ENCODE measurements at places on chromosomes 1 and 21.

DNA sequence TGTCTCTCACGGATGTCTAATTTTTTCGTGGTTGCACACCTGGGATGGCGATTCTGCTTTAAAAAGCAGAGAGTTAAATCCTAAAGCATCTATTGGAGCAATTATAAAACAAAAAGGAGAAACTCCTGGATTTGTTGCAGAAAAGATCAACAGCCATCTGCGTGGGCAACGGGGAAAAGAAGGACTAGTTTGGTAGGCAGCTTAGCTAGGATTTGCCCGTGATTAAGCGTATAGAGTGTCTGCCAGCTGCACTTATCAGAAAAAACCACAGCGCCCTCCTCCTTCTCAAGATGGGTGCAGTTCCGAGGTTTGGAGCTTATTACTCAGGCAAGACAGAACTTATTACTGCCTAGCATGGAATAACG is 526 bp upstream of the SLC25A24 start:
- peak; percentile 79 for DNase-seq

GRCh38 chr1:89524369-89525168 is at the start of gene LRRC8B:
Gene LRRC8B (plus strand): TSS chr1:89524829. CDS start chr1:89582651, 57,822 bp downstream.
- peak; percentile 95 for DNase-seq

- DNase-seq, result peak; percentile 51
Measured at GRCh38 chr1:168386949-168387586, 106.4 kb downstream of the TBX19 start.

GRCh38 chr1:63691701-63692425 is 82.0 kb upstream of the ROR1 start:
- peak; percentile 76 for DNase-seq

GRCh38 chr1:95049935-95050334 is 22.8 kb downstream of the ALG14 start:
- DNase-seq, result no peak

DNA sequence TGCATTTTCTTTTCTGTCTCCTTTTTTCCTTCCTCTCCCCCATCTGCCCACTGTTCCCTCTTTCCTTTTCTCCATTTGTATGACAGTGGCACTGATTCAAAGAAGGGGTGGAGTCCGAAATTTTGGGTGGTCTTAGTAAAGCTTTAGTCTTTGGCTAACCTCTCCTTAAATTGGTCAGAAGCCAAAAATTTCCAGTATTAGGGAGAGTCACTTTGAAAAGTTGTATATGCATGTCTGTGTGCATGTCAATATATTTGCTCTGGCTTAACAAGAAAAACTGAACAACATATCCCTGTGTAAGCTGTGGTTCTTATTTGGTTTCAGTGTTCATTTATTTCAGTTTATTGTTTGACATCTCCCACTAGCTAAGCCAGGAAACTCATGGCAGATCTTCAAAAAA is 314.8 kb upstream of the CXADR start:
- no peak for DNase-seq

DNA sequence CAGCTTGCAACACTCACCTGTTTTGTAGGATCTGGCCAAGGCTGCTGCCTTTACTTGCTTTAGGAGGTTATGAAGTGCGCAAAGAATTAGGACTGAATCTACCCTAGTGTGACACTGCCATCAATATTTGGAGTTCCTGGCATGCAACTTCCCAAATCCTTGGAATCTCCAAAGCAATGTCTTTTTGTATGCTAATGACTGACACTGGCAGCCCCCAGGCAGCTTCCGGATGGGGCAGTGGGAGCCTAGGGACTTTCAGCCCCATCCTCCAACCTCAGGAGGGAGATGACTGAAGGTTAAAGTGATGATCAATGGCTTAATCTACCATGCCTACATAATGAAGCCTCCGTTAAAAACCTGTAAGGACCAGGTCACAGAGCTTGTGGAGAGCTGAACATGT is 5.5 kb downstream of the RCC2 start:
- no peak for DNase-seq

DNA sequence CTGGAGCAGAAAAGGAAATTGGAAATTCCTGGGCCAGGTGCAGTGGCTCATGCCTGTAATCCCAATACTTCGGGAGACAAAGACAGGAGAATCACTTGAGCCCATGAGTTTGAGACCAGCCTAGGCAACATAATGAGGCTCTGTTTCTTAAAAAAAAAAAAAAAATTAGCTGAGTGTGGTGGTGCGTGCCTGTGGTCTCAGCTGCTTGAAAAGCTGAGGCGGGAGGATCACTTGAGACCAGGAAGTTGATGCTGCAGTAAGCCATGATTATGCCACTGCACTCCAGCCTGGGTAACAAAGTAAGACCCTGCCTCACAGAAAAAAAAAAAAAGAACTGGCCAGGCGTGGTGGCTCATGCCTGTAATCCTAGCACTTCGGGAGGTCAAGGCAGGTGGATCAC is 56.7 kb downstream of the SRSF11 start:
- no peak for DNase-seq

DNA sequence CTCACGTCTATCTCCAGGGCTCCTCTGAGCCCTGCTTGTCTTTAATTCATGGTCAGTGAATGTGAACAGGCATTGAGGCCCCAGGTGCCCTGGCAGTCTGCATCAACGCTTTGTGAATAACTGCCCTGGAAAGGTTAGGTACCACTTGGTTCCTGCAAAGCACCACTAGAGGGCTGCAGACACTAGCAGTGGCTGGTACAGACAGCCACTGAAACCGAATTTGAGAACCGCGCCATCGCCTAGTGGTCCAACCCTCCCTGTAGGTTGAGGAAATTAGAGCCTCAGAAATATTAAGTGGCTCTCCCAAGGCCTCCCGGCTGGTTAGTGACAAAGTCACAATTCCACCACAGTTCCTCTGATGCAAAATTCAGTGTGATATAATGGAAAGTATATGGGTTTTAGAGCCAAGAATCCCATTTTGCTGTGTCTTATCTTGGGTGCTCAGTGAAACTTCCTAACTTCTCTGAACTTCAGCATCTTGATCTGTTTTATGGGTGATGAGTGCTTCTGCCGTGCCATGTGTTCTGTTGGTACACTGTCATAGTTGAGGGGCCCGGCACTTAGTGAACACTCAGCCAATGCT is 46.2 kb upstream of the BCL9 start:
- DNase-seq, result peak; percentile 75

DNA sequence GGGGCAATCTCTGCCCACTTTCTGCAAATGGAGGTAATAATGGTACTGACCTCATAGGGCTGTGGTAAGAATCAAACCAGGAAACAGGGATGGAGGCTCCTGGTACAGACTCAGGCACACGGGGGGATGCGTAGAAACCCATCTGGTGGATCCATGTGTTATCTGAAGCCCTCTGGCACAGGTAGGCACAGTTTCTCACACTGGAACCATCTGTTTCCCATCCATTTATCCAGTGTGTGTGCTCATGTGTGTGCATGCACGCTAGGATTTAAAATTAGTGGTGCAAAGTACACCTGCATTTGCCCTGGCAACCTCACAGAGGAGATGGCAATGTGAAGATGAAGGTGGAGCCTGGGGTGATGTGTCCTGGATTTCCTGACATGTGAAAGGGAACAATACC is 103.3 kb downstream of the RAVER2 start:
- no peak for DNase-seq

GRCh38 chr1:64223329-64224151 is 20.1 kb downstream of the UBE2U start:
- DNase-seq, result peak; percentile 46

DNA sequence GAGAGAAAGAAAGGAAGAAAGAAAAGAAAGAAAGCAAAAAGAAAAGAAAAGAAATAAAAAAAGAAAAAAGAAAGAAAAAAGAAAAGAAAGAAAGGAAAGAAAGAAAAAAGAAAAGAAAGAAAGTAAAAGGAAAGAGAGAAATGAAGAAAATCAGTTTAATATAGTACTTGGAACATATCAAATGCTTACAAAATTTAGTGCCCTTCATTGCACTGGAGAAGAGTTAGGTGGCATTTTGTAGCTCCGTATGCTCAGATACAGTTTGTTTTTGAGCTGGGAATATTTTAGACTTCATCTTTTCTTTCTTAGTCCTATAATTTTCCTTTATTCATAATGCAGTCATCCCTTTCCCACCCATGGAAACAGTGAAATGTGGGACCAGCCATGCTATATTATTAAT is 56.2 kb upstream of the APP start:
- no peak for DNase-seq

DNA sequence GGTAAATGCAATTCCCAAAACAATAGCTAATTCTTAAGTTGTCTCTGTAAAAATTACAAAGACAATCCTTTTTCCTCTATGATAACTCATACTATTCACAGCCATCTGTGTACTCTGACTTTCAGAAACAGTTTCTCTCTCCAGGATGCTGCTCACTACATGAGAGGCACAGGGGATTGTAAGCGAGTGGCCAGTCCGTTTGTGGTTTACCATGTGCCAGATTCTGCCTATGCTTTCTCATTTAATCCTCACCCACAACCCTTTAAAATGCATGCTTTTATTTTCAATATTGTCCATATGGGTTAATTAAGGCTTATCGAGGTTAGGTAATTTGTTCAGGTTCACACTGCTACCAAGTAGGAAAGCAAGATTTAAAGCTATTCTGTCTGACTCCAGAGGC is 23.0 kb downstream of the RGS1 start:
- no peak for DNase-seq

- no peak for DNase-seq
Measured at GRCh38 chr1:33397994-33398393, 32.9 kb downstream of the PHC2 start.

DNA sequence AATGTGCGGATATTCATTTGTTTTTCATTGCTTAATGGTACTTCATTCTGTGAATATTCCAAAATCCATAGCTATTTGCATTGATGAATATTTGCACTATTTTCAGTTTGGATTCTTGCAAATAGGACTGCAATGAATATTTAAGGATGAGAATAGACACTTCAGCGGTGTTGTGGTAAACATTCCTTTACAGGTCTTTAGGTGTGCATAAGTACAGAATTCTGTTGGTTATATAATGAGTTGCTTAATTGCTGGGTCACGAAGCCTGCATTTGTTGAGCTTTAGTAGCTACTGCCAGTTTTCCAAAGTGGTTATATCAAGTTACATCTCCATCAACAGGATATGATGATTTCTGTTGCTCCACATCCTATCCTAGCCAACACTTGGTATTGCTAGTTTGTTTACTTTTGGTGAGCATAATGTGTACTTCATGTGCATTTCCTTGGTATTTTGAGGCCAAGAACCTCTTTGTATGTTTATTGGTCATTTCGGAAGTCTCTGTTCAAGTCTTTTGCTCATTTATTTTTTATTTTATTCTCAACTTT is 64.2 kb upstream of the CYYR1 start:
- no peak for DNase-seq

GRCh38 chr1:160367516-160367900 is 637 bp downstream of the NHLH1 start:
- DNase-seq, result no peak

- DNase-seq, result peak; percentile 29
Measured at GRCh38 chr1:150615346-150616201, 13.8 kb downstream of the ENSA start.

GRCh38 chr1:5373281-5373680 is 618.9 kb downstream of the NPHP4 start:
- DNase-seq, result no peak

GRCh38 chr1:150281758-150282557 is at the start of gene CIART:
Gene CIART (plus strand): TSS chr1:150282554. CDS start chr1:150283268, 714 bp downstream.
- DNase-seq, result peak; percentile 70

- no peak for DNase-seq
Measured at GRCh38 chr1:213335084-213335483, 284.0 kb downstream of the RPS6KC1 start.

DNA sequence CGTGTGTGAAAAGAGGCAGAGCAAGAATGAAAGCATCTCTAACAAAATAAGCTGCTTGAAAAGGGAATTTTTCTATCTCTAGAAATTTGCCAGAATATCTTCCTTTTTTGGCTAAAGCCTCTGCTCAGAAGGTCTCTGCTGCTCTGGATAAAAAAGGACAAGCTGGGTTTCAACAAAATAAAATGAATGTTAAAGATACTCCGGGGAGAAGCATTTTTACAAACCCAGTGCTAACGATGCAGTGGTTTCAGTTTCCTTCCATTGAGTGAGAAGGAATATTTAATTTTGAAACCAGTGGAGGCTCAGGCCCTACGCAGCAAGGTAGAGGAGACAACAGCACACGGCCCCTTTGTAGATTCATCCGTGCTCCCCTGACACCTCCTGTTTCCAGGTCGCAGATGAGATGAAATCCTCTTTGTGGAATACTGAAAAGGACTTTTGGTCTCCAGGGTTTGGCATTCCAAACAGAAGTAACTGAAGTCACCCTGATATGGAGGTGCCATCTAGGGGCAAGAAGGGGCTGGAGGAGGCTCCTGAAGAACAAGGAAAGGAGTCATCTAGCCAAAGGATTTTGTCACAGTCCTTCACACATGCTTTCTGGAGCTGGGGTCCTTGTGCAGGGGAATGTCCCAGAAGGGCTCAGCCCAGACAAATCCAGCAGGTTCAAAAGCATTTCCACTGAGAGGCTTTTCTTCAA is 65.7 kb upstream of the SYT6 start:
- no peak for DNase-seq

GRCh38 chr1:231601824-231602672 is 24.5 kb upstream of the DISC1 start:
- DNase-seq, result no peak

DNA sequence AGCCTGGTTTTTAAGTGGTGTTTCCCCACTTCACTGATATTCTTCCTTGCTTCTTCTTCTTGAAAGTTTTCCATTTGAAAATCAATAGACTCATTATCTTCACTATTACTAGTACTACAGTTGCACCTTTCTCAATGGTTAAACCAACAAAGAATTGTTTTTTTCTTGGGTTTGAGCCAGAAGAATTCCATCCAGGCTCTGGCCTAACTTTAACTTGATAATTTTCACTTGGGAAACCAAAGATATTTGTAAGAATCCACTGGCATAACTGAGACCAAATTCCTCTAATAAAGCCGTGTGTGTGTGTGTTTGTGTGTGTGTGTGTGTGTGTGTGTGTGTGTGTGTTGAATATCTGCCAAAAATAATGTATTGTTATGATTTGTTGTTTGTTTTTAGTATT is 103.2 kb downstream of the SGIP1 start:
- no peak for DNase-seq

DNA sequence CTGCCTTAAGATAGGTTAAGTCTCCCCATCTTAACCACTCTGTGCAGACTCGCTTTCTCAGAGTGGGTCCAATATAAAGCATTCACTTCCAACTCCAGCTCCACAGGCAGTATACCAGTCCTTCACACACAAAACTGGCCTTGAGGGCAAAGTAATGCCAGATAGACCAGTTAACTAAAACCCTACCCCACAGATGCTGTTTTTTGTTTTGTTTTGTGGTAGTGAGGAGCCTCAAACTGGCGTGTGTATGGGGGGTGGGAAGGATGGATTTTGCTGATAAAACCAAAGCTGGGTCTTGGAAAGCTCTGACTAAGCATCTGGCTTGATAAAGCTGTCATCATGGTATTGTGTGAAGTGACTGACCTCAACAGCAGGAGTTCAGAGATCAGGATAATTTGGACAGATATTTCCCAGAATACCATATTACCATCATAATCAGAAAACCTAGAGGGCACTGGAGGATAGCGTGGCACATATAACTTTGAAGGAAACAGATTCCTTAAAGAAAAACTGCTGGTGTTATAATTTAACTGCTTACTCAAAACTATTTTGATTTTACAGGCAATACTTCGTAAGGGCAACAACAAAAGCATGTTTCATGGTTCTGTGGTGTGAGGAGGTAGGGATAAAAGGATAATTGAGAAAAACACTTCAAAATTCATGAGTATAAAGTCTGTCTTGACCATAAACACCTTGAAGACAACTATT is 29.6 kb upstream of the CPLANE2 start:
- DNase-seq, result no peak
